Spinal cord (tissue), 10 donors: ENCODE measurements at places on chromosomes 7 and 10. TPM values are rescaled to one million over a fixed set of nuclear protein-coding genes. Genes with fewer than 3 reads are reported as not detected.

DNA sequence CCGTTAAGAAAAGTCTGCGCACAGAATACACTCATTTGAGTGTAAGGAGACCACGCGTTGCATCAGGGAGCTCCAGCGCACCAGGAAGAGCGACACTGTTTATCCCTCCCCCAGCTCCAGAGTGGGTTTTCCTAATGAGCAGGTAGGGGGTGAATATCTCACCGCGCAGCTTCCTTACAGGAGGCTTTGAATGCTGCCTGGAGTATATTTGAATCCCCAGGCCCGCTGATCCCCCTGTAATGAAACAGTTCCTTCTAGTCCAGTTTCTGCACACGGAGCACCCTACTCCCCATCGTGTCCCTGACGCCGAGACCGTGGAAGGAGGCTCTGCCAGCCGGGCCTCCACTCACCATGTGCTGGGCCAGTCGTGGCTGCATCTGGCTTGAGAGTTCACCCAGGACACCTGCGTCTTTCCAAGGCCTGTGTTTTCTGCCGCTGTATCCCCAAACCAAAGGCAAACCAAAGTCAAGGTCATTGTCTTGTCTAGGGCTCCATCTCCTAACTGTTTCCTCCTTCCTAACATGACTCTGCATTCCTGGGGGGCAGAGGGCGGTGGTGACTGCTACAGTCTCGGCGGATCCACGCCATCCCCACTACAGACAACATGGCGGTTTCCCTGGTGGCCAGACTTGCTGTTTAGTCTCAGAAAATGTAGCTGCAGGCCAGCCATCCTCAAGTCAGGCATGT lies 167.8 kb downstream of the USP6NL start:
- H3K27me3 ChIP-seq: no peaks in the 10 kb centered on the region
- no peak overlapping the region for H3K4me3 ChIP-seq
- DNase-seq: no peak
- H3K27ac ChIP-seq: no peak overlapping the region
- H3K4me1 ChIP-seq: peaks cover 12% of the 10 kb centered on the region

DNA sequence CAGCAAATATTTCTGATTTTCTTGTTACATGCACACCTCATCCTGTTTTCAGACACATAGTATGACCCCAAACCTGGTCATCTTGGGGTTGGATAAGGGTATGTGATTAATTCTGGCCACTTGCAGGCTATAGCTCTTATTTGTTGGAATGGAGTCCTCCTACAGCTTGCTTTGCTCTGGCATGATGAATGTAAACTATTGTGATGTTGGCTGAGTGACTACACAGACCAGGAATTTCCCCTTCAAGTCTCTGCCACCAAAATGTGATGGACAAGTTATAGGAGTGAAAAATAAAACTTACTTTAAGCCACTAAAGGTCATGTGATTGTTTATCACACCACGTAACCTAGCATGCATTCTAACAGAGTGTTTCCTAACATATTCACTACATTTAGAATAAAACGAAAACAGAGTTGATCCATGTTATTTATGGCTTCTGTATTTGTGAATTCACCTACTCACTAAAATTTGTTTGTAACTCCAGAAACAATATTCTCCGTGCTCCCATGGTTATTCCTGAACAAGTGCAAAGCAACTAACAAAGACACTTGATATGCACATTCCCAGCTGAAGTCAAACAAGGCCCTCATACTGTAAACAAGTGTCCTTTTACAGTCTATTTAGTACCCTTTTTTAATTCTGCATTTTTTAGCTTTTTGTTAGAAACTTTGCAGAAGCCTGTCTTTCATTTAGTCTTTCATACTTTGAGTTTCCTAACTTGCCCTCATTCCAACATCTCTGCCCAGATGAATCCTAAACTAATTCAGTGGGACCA lies 599.2 kb upstream of the PCDH15 start:
- no peaks in the 10 kb centered on the region for H3K36me3 ChIP-seq
- DNase-seq: no peak
- H3K4me3 ChIP-seq: no peak overlapping the region
- no peaks in the 10 kb centered on the region for H3K4me1 ChIP-seq

GRCh38 chr7:135943134-135943879 lies 33.9 kb downstream of the MTPN start:
- H3K4me3 ChIP-seq: no peak overlapping the region
- no peaks in the 10 kb centered on the region for H3K4me1 ChIP-seq
- H3K27me3 ChIP-seq: no peaks in the 10 kb centered on the region
- DNase-seq: no peak

DNA sequence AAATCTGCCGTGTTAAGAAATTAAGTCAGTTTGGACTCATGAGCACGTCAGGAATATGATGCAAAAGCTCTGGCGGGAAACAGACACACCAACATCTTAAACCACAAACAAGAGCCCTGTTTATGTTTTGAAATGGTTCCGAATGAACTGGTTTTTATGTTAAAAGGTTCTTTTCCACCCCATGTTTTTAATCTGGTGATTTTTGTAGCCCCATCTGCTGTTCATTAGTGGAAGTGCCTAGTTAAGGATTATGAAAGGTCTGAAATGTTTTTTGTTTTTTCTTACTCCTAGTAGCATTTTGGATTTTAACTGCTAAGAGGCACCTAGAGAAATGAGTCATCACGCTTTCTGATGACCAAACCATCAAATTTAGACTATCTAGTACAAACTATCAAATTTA lies 404.1 kb upstream of the MKI67 start:
- peaks cover 30% of the 10 kb centered on the region for H3K4me1 ChIP-seq
- no peaks in the 10 kb centered on the region for H3K36me3 ChIP-seq
- DNase-seq: no peak
- no peaks in the 10 kb centered on the region for H3K27me3 ChIP-seq
- no peak overlapping the region for H3K4me3 ChIP-seq

GRCh38 chr7:81267508-81267907 lies 348.7 kb upstream of the SEMA3C start:
- H3K36me3 ChIP-seq: no peaks in the 10 kb centered on the region
- no peak overlapping the region for H3K27ac ChIP-seq
- no peaks in the 10 kb centered on the region for H3K27me3 ChIP-seq
- no peaks in the 10 kb centered on the region for H3K4me1 ChIP-seq
- no peak for DNase-seq

GRCh38 chr7:152355474-152356057 lies 80.2 kb downstream of the KMT2C start:
- no peak for DNase-seq
- H3K36me3 ChIP-seq: no peaks in the 10 kb centered on the region
- no peaks in the 10 kb centered on the region for H3K27me3 ChIP-seq

Gene PLEKHS1
- total RNA-seq: 0.11 TPM

Gene JCAD
- 169 TPM for total RNA-seq

Gene C10orf67
- total RNA-seq: 0.69 TPM

Gene ADAMTS14
- 4.7 TPM for total RNA-seq
